ENCODE measurements at places on chromosomes 12 and 14. TPM values are rescaled to one million over a fixed set of nuclear protein-coding genes. Genes with fewer than 3 reads are reported as not detected.

- DNase-seq = no peak
Observed at GRCh38 chr12:27505761-27506160, 18.2 kb upstream of the PPFIBP1 start.

GRCh38 chr14:59425322-59425935 lies 39.8 kb downstream of the GPR135 start:
- no peak for DNase-seq

- no peak for DNase-seq
Observed at GRCh38 chr12:57549203-57549908, 488 bp upstream of the KIF5A start.

Gene DUSP6
- polyA plus RNA-seq = 46.0 TPM

Gene RFLNA
- polyA plus RNA-seq = 4.3 TPM

Gene NEUROD4
- not detected for polyA plus RNA-seq
